ENCODE measurements at places on chromosomes 5 and 9. TPM values are rescaled to one million over a fixed set of nuclear protein-coding genes. Genes with fewer than 3 reads are reported as not detected.

The LCNL1 gene
- total RNA-seq, result 2.4 TPM

DNA sequence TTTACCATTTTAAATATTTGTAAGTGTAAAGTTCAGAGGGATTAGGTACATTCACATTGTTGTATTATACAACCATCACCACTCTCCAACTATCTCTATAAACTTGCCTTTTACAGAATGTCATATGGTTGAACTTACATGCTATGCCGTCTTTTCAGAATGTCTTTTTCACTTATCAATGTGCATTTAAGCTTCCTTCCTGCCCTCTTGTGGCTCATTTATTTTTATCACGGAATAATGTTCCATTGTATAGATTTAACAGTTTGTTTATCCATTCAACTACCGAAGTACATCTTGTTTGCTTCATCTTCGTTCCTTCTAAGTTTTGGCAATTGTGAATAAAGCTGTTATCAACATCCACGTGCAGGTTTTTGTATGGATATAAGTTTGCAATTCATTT, 133.3 kb upstream of the C6 start:
- DNase-seq, result no peak

DNA sequence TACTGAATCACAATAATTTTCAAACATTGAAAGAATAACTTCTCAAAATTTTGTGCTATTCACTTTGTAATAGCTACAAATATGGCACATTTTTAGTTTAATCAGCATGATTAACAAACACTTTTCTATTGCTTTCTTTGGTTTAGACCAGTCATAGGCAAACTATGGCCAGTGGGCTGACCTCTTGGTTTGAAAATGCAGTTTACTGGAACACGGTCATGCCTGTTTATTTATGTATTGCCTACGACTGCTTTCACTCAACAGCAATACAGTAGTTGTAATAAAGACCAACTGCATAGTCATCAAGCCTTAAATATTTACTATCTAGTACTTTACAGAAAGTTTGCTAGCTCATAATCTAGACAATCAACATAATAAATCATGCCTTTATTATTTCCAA, 810.8 kb downstream of the TLE1 start:
- no peak for DNase-seq

DNA sequence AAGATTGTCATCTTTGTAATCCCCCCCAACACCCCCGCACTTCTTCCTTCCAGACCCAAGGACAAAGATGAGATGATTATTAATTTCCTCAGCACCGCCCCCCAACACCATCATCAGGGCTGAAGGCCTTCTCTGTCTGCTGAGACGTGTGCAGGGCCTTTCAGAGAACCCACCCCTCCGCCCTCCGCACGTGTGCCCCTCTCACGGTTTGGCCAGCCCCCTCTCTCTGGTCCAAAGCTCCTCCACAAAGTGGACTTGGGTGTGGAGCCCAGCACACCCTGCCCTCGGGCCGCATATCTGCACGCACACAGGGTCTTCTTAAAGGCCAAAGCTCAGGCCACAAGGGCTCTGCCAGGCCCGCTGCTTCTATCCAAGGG, 32.0 kb downstream of the PAX5 start:
- peak; percentile 43 for DNase-seq

The SLC36A2 gene
- not detected for total RNA-seq

GRCh38 chr5:121741156-121741555, 110.5 kb upstream of the FTMT start:
- no peak for DNase-seq

- no peak for DNase-seq
Measured at GRCh38 chr9:81607593-81608288, 81.6 kb downstream of the TLE1 start.

The RNF20 gene
- 45.5 TPM for total RNA-seq

The FGD3 gene
- 7.5 TPM for total RNA-seq

GRCh38 chr5:113552620-113553019, 39.1 kb downstream of the YTHDC2 start:
- DNase-seq, result no peak

DNA sequence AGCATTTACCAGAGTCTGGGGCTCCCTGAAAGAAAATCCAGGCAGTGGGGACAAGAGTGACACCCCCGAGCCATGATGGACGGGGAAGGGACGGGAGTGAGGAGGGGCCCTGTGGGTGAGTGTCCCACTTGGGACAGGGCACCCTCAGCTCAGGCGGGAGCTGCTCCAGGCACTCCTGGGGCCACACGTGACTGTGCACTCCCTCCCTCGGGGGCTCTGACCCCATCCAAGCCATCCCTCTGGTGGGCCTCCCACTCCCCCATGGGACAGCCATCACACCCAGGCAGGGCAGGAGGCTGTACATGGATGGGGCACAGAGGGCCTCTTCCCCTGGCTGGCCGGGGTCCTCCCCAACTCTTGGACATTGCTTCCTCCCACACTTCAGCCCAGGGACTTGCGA, 3.0 kb upstream of the CARD9 start:
- DNase-seq, result no peak

The PHYHD1 gene
- 24.8 TPM for total RNA-seq

DNA sequence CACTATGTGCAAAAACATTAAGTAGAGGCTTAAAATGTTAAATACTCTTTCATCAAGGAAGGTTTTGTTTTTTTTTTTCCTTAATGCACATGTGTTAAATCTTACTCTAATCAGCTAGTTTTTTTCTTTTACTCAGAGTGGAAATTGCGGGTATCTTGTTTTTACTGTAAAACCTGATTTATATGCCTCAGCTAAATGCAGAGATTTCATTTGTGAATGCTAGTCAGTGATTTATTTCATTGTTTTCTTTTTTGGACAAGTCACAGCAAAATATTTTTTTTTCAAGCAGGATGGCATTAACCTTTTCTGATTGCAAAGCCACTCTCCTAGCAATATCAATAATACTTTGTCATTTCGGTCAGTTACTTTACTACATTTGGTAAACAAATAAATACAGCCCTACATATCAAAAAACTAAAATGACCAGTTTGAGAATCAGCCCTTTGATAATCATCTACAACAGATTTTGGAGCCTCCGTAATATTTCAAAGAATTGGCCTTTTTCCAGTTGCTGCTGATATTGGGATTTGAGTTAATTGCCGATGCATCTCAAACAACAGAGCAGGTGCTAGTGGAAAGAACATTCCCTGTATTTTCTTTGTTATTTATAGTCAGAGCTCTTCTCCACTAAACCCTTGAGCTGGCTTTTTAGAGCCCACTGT, 579.2 kb upstream of the ZNF608 start:
- no peak for DNase-seq

DNA sequence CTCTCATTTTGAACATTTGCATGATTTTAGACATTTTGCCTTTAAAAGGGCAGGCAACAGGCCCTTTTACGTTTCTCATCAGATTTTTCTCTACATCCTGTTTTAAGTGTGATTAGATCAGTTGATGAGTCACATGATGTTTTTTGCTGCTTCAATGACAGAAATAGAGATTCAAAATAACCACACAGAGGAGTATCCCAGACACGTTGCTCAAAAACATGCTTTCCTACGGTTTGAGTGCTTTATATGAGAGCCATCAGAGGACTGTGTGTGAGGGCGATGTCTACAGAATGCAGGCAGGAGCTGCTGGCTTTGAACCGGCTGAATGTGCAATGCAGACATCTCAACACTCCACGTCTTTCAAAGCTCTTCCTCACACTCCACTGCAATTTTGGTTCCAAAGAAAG, 42.1 kb downstream of the OTULIN start:
- no peak for DNase-seq

GRCh38 chr9:137167747-137168572, 1.9 kb downstream of the LRRC26 start:
- DNase-seq, result no peak

GRCh38 chr9:72592502-72593403, 71.3 kb downstream of the TMC1 start:
- DNase-seq, result no peak

The QSOX2 gene
- 6.6 TPM for total RNA-seq

The PAPPA gene
- total RNA-seq, result 15.3 TPM

DNA sequence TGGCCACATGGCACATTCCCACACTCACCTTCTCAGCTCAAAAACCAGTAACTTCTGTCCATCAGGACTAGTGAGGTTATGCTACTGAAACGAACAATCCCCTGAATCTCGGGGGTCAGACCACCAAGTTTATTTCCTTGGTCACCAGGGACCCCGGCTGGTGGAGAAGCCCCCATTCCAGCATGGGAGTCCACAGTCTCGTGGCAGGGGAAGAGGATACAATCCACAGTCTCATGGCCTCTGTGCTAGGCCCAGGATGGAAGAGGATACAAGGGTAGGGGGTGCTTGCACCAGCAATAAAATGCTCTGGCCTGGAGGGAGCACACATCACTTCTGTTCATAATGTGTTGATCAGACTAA, 7.4 kb upstream of the CARD19 start:
- peak; percentile 23 for DNase-seq

The PRR16 gene
- 6.0 TPM for total RNA-seq

GRCh38 chr5:176614805-176615478, 5.0 kb upstream of the GPRIN1 start:
- no peak for DNase-seq

The FAM120A gene
- 94.8 TPM for total RNA-seq

The KIF27 gene
- total RNA-seq, result 5.0 TPM

The GSN gene
- total RNA-seq, result 590 TPM

The PRRT1B gene
- not detected for total RNA-seq

DNA sequence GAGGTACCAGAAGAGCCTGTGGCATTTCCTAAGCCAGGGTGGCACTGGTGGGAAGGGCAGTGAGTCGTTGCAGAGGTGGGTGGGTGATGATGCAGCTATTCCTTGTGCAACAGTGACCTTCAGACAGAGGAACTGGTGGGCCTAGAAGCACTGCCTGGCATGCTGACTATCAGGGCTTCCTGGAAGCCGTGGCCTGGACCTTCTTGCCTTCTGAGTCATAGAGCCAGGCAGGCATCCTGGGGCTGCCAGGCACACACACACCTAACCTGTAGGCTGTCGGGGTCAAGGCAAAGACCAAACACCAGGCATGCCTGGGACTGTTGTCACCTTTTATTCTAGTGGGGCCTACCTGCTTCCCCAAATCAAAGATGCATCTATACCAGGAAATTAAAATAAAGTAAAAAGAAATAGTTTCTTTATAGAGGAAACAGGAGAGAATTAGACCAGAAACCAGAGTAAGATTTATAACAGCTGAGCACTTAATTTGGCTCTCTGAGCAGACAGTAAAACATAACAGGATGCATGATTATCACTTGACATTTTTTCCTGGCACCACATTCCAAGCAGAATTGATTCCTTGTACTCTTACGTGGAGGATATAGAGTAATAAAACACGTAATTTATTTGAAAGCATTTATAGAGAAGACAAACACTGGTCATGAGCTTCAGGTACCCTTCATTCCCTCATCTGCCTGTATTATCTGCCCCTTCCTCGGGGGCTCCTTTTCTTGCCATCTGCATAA, 25.1 kb downstream of the NANS start:
- DNase-seq, result no peak

- peak; percentile 86 for DNase-seq
Measured at GRCh38 chr5:16616536-16617273, at the start of gene RETREG1. RETREG1 (minus strand) TSS chr5:16616997; CDS start chr5:16616971, 26 bp downstream.

DNA sequence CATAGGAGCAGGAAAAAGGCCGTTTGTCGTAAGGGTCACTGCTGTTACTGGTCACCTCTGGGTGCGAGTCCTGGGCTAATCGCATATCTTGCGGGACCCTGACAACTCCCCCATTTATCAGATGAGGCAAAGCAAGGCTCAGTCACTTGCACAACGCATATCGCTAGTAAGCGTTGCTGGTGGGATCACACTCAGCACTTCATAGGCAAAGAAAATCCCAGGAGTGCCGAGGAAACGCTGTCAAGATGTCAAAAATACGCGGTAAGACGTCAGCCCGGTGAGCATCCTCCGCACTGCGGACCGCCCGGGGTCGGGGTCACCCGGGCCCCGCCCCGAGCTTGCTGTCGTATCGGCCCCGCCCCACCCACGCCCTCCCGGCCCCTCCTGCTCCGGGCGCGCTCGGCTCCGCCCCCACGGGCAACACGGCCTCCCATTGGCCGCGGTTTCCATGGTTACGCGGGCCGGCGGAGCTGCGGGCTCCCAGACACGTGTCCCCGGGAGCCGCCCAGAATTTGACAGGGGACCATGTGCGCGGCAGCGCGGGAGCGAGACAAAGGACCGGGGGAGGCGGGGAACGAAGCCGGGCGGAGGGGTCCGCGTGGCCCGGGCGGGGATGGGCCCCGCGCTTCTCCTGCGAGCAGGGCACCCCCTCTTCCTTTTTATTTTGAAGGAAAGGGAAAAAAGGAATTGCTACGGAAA, 80.2 kb upstream of the IER5L start:
- peak; percentile 98 for DNase-seq

Data from posterior vena cava (tissue), 2 donors.